ENCODE measurements at places on chromosomes 4 and X. TPM values are rescaled to one million over a fixed set of nuclear protein-coding genes. Genes with fewer than 3 reads are reported as not detected.

Gene CORIN
- not detected for total RNA-seq

Gene USP27X
- total RNA-seq: 1.1 TPM

Gene FGF2
- 0.73 TPM for total RNA-seq

Gene MYOZ2
- not detected for total RNA-seq

Gene TMPRSS11D
- total RNA-seq: not detected

Gene BBS7
- 18.9 TPM for total RNA-seq

Gene FRYL
- total RNA-seq: 47.2 TPM

Gene ZCCHC13
- total RNA-seq: not detected

Gene CCNB3
- 0.24 TPM for total RNA-seq

Measured in activated T-cell treated with anti-CD3 and anti-CD28 coated beads, Interleukin-2, amount 50 U/mL, for 4 hours (primary cell).